HuH-7.5 (cell line): ENCODE measurements at places on chromosomes 16 and 17.

DNA sequence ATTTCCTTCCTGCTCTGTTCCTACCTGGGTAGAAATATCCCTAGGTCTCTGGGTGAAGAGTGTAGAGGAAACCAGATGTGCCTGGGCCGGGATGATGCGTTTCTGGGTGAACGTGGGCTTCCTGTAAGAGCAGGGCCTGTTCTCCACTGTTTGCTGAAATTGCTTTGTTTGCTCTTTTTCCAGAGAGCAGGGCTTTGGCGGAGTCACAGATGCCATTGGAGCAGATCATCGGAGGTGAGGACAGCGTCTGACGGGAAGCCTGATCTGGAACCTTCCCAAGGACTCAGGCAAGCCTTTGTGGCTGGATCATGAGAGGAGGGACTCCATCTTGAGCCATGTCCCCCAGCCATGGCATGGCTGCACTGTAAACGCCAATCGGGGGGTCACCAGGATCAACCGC is 15.4 kb downstream of the DHODH start:
- peak; percentile 32 for DNase-seq

DNA sequence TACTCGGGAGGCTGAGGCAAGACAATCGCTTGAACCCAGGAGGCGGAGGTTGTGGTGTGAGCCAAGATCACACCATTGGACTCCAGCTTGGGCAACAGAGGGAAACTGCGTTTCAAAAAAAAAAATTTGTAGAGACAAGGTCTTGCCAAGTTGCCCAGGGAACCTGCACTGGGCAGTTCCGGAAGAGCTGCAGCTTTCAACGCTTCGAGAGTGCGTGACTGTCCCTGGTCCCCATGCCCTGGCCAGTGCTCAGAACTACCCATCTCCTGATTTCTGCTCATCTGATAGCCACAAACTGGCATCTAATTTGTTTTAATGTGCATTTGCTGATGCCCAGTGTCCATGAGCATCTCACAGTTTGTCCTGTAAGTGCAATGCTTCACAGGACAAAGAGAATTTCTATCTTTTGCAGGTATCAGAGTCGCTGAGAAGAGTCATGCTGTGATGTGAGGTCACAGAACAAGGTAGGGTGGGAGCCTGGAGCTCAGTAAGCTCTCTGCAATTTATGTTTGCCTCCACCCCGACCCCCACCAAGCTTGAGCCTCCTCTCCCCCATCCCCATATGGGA is 3.9 kb downstream of the ACTG1 start:
- no peak for DNase-seq

- DNase-seq: no peak
Measured at GRCh38 chr16:78882751-78883150, 717.8 kb downstream of the MAF start.

DNA sequence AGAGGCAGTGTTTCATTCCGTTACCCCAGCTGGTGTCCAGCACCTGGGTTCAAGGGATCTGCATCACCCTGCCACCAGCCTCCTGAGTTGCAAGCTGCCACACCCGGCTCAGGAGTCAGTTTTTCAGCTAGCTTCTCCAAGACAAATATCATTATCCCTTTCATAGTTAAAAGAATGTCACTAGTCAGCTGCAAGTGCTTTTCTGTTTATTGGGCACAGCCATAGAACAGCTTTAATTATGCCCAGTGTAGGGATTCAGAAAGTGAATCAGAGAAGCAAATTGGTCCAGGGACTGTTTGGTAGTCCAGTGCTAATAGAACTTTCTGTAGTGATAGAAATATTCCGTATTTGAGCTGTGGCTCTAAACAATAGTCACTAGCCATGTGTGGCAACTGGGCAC is 2.9 kb upstream of the AOC3 start:
- no peak for DNase-seq

DNA sequence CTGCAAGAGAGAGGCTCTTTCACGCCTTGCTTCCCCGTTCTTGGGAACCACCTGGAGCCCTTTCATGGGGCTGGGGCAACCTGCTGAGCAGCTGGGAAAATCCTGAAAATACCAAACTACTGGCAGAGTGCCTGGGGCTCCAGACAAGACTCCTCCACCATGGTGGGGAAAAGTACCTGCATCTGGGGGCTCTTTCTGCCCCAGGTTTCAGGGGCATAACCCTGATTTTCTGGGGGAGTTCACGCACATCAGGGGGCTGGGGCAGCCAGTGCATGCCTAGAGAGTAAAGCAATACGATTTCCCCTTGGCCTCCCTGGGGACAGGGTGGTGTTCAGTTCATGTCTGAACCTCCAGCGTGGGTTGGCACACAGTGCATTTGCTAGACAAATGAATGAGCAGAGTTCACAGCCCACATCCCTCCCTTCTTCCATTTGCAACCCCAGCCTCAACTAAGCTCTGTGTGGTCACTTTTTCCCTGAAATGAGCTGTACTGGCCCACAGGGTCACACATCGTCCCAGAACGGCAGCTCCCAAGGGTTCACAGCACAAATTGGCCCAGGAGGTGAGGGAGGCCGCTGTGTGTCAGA is 5.2 kb upstream of the CDC42EP4 start:
- no peak for DNase-seq

DNA sequence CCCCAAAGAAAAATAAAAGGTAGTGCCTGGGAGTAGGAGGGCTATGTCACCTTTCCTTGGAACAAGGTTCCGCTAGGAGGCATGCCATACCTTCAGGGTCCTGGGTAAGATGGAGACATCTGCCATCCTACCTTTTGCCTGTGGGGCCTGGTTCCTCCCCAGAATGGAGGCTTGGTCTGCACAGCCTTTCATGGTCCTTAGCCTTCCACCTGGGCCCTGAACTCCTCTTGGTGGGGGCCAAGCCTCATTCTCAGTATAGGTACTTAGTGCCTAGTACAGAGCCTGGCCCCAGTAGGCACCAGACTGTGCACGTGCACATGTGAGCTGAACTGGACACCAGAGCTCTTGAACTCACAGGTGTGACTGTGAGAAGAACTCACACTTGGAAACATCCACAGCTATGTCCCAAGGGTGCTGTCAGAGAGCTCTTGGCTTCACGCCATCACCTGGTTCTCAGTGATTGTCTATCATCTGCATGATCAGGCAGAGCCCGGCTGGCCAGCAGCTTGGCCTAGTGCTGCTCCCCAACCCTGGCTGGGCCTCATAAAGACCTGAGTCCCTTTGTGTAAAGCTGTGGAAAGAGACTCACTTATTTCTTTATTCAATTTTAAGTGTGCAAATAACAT is 143.2 kb downstream of the SOCS1 start:
- DNase-seq: no peak

DNA sequence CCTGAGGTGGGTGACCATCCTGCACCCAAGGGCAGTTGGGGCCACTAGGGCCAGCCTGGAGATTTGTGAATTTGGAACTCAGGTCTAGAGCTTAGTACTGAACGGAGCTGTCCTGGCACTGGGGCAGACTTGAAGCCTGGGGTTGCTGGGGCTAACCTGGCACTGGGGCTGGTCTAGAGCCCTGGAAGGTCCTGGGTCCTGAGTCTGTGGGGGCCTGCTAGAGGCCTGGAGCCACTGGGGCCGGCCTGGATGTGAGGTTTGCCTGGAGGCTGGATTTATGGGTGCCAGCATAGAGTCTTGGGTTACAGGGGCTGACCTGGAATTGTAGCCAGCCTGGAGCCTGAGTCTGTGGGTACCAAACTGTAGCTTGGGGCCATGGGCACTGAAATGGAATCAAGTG is 1216.9 kb downstream of the CDH11 start:
- no peak for DNase-seq

GRCh38 chr17:28702026-28702751 is 9.5 kb downstream of the PROCA1 start:
- DNase-seq: no peak

GRCh38 chr16:55001931-55002330 is 71.3 kb downstream of the IRX5 start:
- DNase-seq: no peak

DNA sequence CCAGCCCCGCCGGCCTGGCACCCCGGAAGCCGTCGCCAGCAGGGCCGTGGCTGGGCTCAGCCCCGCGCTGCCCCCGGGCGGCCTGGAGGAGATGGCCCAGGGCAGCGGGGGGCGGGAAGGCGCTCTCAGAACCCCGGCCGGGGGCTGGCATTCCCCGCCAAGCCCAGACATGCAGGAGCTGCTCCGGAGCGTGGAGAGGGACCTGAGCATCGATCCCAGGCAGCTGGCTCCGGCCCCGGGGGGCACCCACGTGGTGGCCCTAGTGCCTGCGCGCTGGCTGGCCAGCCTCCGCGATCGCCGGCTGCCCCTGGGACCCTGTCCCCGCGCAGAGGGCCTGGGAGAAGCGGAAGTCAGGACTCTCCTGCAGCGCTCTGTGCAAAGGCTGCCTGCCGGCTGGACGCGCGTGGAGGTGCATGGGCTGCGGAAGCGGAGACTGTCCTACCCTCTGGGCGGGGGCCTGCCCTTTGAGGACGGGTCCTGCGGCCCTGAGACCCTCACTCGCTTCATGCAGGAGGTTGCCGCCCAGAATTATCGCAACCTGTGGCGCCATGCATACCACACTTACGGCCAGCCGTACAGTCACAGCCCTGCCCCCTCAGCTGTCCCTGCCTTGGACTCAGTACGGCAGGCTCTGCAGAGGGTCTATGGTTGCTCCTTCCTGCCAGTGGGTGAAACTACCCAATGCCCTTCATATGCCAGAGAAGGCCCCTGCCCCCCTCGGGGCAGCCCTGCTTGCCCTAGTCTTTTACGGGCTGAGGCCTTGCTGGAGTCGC is 551 bp downstream of the WDR81 start:
- peak; percentile 52 for DNase-seq

- no peak for DNase-seq
Measured at GRCh38 chr16:57023541-57024249, 34.3 kb downstream of the NLRC5 start.

- no peak for DNase-seq
Measured at GRCh38 chr17:45342871-45343526, 26.2 kb upstream of the MAP3K14 start.

- peak; percentile 42 for DNase-seq
Measured at GRCh38 chr16:228151-228851, 948 bp downstream of the LUC7L start.

- no peak for DNase-seq
Measured at GRCh38 chr17:7190276-7190917, 11.2 kb upstream of the ASGR1 start.

GRCh38 chr16:70660672-70661350 is 14.5 kb downstream of the IL34 start:
- DNase-seq: no peak

DNA sequence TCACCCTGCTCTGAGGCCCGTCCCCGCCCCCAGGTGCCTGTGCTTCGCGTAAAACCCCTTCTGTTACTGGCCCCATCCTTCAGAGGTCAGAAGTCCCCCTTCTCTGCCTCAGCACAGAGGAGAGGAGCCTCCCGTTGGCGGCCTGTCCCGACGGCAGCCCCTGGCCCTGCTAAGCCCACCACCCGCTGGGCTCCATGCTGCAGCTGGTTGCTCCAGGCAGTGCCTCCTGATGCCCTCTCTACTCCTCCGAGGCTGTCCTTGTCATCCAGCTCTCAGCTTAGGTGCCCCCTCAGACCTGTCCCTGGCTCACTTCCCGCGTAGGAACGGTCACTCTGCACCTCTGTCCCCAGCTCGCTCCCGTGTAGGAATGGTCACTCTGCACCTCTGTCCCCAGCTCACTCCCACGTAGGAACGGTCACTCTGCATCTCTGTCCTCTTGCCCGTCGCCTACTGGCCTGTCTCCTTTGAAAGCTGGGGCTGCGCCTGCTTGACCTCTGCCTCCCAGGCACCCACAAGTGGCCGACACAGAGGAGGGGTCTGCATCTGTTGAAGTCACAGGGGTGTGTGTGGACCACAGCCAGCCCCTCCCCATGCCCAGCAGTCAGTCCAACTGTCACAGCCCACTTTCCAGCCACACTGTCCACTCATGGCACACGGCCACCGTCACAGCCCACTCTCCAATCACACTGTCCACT is 31.7 kb upstream of the ZC3H18 start:
- no peak for DNase-seq

DNA sequence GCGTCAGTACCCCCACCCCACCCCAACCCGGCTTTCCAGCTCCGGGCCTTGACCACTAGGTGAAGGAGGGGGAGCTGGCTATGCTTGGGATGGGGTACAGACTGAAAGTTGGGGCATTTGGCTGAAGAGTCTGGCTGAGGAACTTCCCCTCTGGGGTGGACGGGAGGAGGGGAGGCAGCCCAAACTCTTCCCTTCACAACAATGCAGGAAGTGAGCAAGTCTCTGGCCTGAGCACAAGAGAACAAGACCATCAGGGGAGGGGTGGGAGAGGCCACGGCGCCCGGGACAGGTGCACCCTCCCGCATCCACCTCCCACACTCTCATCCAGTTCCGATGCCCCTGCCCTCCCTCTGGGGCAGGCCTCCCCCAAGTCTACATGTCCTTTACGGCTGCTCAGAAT is 5.6 kb downstream of the USH1G start:
- no peak for DNase-seq

- no peak for DNase-seq
Measured at GRCh38 chr17:73011016-73011486, 81.4 kb downstream of the SLC39A11 start.

GRCh38 chr16:10988164-10988803 is 43.9 kb downstream of the CLEC16A start:
- no peak for DNase-seq

DNA sequence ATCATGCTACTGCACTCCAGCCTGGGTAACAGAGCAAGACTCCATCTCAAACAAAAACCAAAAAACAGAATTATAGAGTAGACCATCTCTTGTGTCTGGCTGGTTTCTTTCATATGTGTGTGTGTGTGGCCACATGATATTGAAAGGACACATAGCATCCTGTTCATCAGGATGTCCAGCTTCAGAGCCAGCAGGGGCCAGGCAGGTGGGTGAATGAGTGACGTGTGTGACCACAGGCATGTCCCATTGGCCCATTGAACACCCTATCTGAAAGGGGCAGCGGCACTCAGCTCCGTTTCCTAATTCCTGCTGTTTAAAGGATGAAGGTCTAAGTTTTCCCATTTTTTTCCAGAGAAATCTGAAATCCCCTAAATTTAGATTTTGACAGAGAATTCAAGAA is 174.2 kb downstream of the PRKCB start:
- DNase-seq: no peak

DNA sequence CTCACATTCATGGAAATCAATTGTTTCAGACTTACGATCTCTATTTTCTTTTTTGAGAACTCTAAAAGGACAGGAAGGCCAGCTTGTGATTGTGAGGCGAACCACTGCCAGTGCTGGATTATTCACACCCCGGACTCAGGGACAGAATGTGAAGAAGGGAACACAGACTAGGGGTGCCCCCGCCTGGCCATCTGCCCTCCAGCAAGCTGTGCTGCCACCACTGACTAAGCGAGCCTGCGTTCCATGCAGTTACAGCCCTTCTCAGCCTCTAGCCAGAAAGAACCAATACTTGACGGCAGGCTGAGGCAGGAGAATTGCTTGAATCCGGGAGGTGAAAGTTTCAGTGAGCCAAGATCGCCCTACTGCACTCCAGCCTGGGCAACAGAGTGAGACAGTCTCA is 2.8 kb downstream of the HAGH start:
- peak; percentile 47 for DNase-seq

DNA sequence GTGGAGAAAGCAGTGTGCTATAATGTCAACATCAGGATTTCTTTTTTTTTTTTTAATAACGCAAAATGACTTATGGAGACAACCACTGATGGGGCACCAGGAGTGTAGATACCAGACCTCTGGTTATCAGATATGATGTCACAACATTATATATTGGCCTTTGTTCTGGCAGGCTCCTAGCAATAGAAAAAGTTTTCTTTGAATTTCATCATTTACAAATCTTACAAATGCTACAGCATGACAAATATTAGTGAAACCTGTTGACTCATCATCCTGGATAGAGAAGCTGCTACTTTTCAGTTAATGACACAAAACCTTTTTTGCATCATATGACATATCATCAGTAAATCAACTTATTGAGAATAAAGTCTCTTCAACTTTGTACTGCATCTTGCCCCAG is 6.1 kb downstream of the THUMPD1 start:
- DNase-seq: no peak

GRCh38 chr16:80557037-80557436 is 16.2 kb downstream of the DYNLRB2 start:
- DNase-seq: no peak
